Epithelial cell of proximal tubule (primary cell): ENCODE measurements at places on chromosomes 3 and 15. TPM values are rescaled to one million over a fixed set of nuclear protein-coding genes. Genes with fewer than 3 reads are reported as not detected.

SLC22A14 gene
- total RNA-seq, result not detected in 2 replicates

MYO5C gene
- 16.9 and 22.3 TPM in 2 replicates for total RNA-seq

FOXB1 gene
- total RNA-seq, result not detected in 2 replicates

ACAN gene
- total RNA-seq, result not detected in 2 replicates

SACM1L gene
- 15.2 and 23.8 TPM in 2 replicates for total RNA-seq

ARHGEF26 gene
- total RNA-seq, result 2.9 TPM in 2 replicates

MITF gene
- total RNA-seq, result 40.0 and 59.7 TPM in 2 replicates

AP3B2 gene
- under 0.01 and 0.07 TPM in 2 replicates for total RNA-seq

PLA2G4D gene
- not detected in 2 replicates for total RNA-seq

CFAP100 gene
- total RNA-seq, result not detected in 2 replicates

LCTL gene
- total RNA-seq, result 0.23 and 0.80 TPM in 2 replicates

FOXL2NB gene
- total RNA-seq, result 0.80 and 3.5 TPM in 2 replicates

SH3GL3 gene
- 0.92 and 1.0 TPM in 2 replicates for total RNA-seq

ISL2 gene
- 0.58 and 0.69 TPM in 2 replicates for total RNA-seq

TNIK gene
- 3.1 and 11.8 TPM in 2 replicates for total RNA-seq

CDHR4 gene
- not detected in 2 replicates for total RNA-seq

GRCh38 chr3:30260762-30261161, 345.6 kb upstream of the TGFBR2 start:
- DNase-seq, result no peak

DNA sequence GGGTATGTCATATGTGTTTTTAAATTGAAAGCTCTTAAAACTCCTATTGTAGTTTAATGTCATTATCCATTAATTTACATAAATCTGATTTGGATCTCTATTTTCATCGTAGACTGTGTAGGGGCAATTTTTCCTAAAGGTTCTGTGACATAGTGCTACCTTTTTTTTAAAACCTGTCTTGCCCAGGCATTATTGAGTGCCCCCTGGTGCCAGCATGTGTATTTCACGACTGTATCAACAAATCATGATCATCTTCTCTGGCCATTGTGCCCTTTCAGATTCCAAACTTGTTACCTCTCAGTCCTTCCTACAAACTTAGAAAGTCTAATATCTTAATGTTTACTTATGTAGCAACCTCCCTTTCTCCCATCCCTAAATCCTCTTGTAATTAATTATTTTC, 97.2 kb upstream of the FLNB start:
- no peak for DNase-seq

GRCh38 chr15:99728916-99729315, 4.3 kb downstream of the LYSMD4 start:
- no peak for DNase-seq

- no peak for DNase-seq
Measured at GRCh38 chr3:58332575-58333188, at the start of gene PXK. TSS of gene PXK (plus strand) at chr3:58332892. CDS start at chr3:58332989, 97 bp downstream.

DNA sequence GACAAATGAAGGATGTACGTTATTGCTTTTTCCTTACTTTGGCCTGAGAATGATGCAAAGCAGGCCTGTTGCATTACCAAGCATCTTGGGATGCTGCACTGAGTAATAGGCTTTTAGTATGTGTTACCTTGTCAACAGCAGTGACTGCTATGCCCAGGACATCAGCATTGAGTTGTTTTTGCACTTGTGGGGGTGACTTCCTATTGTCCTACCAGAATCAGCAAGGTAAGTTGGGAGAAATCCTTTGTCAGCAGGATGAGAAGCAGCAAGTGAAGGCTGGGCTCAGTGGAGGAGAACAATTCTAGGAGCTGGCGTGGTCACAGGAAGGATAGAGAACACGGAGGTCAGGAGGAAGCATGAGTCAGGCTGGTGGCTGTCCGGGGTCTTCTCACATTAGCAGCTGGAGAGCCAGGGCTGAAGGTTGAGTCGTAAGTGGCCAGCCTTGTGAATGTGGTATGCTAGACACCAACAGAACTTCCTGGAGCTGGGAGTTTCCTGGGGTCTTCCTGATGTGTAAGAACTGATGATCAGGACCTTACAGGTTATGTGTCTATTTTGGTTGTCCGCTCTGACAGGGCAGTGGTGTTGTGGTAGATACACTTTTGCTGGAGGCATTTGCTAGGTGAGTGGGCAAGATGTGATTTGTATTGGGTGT, 142.7 kb downstream of the FNDC3B start:
- peak; percentile 56 for DNase-seq

- no peak for DNase-seq
Measured at GRCh38 chr3:173354124-173354523, 43.4 kb upstream of the NLGN1 start.

DNA sequence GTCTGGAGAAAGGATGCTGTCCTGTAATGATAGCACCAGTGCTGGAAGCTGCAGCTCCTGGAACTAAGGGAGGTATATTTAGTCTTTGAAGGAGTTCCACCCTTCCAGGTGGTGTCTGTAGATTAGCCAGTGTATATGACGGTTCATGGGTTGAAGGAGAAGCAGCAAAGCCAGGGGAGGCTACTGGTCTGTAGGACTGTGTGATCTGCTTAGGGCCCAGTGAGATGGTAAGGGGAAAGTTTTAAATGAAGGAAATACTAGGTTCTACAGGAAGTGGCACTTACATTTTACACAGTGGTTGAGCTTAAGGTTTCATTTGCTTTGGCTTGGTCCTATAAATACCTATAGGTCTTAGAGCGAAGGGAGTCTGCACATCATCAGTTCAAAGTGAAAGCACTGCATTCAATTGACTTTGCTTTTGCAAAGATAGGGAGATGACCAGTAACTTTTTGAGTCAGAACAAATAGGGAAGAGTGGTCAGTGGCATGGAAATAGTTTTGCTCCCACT, 5.6 kb downstream of the SLC25A38 start:
- no peak for DNase-seq

DNA sequence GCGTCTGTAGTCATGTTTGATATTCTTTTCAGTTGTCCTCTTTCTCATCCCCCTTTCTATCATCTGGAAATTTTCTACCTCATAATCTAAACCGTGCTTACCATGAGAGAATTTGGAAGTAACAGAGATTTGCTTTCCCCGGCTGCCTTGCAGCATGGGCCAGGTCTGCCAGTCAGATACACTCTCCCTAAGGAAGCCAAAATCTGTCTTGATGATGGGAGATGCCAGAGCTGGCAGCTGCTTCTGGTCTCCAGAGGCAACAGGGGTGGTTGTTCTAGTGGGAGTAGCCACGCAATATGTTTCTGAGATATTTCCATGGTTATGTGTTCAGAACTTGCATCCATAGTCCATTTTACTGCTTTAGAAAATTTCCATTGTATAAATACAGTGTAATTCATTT, 218.9 kb upstream of the RORA start:
- no peak for DNase-seq

DNA sequence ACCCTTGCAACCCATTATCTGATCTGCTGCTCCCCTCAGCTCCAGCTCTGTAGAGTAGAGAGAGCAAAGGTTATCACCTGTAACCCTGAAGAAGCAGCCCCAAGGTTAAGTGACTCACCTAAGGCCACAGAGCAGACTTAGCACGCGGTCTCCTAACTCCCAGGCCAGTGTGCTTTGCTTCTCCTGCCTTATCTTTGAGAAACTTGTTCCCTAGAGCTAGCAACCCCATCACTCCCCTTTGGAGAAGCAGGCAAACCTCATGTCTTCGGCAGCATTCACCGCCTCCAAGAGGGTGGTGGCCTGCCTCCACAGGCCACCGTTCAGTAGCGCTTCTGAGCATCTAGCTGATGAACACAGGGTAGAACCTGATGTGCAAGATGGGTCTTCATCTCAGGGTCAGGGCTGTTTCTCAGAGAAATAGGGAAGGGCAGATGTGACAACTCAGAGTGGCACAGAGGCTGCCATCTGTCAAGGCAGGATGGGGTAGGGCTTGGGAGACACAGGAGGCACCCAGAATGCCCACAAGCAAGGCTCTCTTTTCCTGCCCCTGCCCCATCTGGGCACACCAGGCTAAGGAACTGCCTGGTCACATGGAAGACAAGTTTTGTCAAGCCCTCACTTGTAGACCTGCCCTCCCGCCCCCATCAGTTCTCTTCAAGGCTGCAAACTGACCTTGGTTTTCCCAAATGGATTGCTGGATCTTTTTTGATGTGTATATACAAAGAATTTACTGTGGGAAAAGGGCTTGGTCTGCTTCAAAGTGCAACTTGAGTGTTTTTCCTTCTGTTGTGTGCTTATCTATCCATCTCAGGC, 34.9 kb upstream of the CLK3 start:
- DNase-seq, result no peak

DNA sequence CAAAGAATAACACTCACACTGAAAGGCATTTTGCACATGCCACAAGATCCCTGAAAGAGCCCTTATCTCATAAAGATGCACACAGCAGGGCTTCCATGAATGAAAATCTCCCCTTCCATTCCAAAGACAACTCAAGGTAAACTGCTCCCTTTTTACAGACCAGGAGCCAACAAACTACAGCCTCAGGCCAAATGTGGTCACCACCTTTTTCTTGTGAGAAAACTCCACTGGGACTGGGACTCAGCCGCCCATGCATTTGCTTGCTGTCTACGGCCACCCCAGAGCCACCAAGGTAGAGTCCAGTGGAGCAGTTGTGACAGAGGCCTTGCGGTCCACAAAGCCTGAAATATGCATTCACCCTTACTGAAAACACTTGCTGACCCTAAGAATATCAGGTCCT, 334.8 kb downstream of the OCA2 start:
- no peak for DNase-seq

GRCh38 chr15:74789171-74789631, 7.3 kb downstream of the CSK start:
- no peak for DNase-seq

DNA sequence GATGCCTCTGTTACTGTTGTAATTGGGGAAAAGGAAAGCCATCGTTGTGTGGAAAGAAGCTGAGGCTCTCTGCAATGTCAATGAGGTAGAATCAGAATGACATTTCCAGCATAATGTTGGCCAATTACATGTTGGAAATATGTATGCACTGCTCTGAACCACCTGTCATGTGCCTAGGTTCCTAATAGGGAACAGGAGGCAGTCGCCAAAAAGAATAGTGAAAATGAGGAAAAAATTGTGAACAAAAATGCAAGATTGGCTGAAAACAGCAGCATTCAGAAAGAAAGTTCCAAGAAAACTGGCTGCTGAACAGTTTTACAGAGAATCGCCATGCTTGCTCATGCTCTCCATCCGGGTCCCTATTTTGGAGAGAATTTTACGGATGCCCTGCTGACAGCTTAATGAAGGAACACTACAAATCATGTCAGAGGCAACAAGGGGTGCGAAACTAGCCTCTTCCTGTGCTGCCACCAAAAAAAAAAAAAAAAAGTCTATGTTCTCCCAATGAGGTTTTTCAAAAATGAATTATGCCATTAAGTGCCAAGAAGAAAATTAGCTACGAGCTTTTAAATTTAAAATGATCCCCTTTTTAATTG, 305.9 kb upstream of the ARRDC4 start:
- no peak for DNase-seq

DNA sequence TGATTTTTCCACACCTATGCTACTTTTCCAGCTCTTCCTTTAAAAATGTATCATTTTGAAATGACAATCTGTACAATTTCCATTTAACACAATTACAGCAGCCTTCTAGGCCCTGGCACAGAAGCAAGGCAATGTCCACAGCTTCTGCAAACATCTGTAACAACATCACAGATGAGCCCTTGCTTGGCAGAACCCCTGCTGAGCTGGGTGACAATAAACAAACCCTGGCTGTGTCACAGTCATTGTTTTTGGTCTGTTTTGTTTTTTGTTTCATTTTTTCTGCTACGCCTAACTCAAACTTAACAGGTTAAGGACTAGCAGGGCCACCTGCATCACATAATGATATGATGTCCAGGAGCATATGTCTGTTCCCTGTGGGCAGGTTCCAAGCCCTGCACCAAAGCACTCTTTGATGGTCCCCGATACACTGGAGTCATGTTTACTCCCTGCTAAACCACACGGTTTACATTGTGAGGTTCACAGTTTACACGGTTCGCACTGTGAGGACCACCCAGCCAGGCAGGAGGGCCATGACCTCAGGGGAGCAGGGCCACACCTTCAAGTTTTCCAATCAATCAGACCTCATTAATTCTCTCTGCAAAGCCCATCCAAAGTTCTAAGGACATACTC, 186.8 kb upstream of the CHRNA7 start:
- DNase-seq, result no peak

- DNase-seq, result no peak
Measured at GRCh38 chr15:80328496-80328895, 75.7 kb upstream of the ARNT2 start.

DNA sequence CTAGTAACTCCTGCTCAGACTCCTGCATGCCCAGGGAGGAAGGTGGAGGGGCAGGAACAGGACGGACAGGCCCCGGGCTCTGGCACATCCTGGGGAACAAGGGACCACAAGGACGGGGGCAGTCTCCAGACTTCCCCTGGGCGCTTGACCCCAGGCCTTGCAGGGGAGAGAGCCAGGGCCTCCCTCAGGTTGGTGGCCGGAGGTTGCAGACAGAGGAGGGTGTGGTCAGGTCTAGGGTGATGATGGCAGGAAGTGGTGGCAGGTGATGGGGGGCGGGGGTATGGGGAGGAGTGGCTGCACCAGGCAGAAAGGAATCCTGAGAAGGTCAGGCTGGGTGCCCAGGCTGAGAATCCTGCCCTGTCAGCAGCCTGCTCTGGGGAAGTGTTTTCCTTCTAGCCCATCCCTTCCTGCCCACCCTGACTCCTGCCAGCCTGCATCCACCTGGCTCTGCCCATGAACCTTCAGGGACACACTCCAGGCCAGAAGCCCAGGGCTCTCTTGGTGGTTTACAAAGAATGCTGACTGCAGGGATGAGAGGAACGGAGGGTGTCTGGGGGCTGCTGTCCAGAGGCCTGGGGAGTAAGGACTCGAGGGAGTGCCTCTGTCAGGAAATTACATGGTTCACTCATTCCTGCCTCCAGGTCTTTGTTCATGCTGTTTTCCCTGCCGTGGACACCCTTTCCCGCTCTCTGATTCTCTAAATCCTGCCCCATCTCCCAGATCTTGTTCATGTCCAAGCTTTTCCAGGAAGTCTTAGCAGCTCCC, 15.8 kb downstream of the LOXL1 start:
- DNase-seq, result no peak

DNA sequence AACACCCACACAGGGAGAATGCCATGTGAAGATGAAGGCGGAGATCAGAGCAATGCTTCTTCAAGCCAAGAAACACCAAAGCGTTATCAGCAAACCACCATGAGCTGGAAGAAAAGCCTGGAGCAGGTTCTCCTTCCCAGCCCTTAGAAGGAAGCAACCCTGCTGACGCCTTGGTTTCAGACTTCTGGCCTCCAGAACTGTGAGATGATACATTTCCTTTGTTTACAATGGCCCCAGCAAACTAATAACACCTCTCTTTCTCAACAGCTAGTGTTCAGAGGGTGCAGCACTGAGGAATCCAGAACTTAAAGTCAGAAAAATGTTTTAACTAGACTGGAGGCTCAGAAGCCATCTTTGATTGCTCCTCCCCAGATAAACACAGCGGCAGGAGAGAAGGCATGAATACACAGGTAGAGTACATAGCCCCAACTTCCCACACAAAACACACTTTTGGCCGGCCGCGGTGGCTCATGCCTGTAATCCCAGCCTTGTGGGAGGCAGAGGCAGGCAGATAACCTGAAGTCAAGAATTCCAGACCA, 132.4 kb upstream of the LPP start:
- DNase-seq, result no peak

DNA sequence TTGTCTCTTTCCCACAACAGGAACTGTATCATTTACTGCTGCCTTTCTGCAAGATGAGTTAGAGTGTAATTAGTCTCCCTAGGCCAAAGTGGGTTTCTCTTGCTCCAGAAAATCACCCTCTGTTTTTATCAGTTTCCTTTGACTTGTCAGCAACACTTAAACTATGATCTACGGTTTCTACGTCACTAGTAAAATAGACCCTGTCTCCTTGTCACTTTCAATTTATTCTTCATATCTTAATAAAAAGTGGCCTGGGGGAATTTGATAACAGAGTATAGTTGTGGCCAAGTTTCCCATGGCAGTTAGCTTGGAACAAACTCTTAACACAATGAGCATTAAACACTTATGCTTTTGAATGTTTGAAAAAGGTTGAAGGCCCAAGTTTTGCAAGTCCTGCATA, 79.6 kb downstream of the CGNL1 start:
- no peak for DNase-seq
